SJSA1 (cell line): ENCODE measurements at places on chromosomes 7 and 10. TPM values are rescaled to one million over a fixed set of nuclear protein-coding genes. Genes with fewer than 3 reads are reported as not detected.
A peak's percentile ranks its signal among the peaks of the same experiment; 100 is the strongest.

The FKBP9 gene
- total RNA-seq = 207 and 234 TPM in 2 replicates

The PTPRZ1 gene
- total RNA-seq = 0.22 TPM in 1 of 2 replicates, not detected in the other

The GRID2IP gene
- not detected in 2 replicates for total RNA-seq

The OPN1SW gene
- not detected in 2 replicates for total RNA-seq

The PON3 gene
- not detected in 2 replicates for total RNA-seq

The COL17A1 gene
- total RNA-seq = 0.05 TPM in 1 of 2 replicates, not detected in the other

The NKX1-2 gene
- not detected in 2 replicates for total RNA-seq

The TBXAS1 gene
- total RNA-seq = 3.8 and 7.0 TPM in 2 replicates

The CPN1 gene
- not detected in 2 replicates for total RNA-seq

GRCh38 chr10:6101181-6101580, 12.3 kb downstream of the RBM17 start:
- DNase-seq = no peak

- no peak for DNase-seq
These were observed 53.1 kb upstream of the KDM7A start for GRCh38 chr7:140229591-140230515.

DNA sequence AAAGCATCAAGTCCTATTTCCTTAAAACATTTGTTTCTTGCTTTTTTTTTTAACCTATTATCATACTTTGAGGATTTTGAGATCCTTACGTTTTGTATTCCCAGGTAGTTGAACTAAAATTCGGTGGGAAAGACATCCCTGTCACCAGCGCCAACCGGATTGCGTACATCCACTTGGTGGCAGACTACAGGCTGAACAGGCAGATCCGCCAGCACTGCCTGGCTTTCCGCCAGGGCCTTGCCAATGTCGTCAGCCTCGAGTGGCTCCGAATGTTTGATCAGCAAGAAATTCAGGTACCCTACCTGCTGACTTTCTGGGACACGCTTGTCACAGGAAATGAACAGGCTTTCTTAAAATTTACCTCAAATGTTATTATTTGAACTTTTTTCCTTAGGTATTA, 83.0 kb upstream of the DNAJB6 start:
- no peak for DNase-seq

GRCh38 chr10:125882596-125882995, 1.5 kb upstream of the DHX32 start:
- no peak for DNase-seq

- DNase-seq = peak; percentile 42
These were observed 6.3 kb downstream of the ATG9B start for GRCh38 chr7:151017953-151018420.

DNA sequence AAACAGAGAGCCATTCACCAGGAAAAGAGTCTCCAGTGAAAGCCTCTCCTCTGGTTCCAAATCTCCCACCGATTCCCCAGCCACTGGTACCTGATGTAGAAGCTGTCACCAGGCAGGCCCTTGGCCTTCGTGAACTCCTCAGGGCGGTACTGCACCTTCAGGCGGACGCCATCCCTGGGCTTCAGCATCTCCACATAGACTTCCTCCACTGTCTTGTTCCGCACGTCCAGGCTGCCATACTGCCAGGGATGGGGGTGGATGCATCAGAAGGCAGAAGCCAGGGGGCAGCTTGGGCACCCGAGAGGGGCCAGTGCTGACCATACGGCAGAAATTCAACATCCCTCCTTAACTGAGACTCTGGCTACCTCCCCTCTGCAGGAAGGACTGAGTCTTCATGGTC, 118.8 kb downstream of the DLG5 start:
- no peak for DNase-seq

DNA sequence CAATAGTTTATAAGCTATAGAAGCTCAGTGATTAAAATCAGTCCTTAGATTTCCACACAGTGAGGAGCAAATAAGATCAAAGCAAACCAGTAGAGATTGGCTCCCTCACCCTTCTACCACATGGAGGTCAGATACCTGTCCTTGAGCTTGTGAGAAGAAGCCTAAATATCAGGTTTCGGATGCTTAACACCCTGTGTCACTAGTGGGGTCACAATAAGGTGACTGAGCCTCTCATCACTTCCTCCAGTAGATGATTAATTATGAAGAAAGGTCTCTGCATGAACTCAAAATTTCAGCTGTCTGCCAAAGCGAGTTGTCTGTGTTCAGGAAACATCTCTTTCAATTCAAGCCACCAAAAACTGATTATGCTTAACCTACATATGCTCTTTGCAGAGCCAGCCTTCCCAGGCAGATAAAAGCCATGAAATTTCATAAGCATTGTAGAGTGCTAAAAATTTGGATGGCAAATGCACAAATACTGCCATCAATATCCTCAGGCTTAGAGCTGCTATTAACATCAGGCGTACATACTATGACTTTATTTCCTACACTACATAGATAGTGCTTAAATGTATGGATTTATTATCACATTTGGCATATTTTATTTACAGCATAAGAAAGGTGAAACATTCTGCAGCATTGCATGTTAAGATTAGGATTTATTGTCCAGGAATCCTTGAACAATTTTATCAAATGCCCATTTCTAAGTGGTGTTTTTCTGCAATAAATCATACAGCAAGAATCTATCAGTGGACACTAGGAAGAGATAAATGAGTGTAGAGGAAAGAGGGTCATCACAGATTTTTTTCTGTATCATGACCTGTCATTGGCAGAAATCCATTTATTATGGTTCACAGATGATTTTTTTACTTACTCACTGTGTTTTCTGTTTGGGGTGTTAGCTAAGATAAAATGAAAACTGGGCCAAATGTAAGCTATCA, 285.1 kb upstream of the SP8 start:
- no peak for DNase-seq

GRCh38 chr10:27564398-27564797, 60.3 kb downstream of the RAB18 start:
- DNase-seq = no peak

DNA sequence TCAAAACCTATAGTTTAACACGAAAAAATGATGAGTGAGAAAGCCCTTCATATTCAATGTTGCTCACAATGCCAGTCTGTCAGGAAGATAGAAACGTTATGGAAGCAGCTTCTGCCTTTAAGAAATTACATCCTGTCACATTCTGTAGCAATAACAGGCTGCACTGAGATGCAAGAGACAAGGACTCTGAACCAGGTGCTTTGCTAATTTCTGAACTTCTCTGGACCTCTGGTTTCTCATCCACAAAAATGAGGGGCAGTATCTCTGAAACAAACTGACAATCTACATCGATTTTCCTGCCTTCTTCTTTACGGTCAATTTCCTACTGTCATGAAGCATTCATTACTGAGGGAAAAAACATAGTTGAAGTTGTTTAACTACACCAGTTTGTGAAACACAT, 234.0 kb downstream of the SNX13 start:
- no peak for DNase-seq

- DNase-seq = no peak
These were observed 259.7 kb upstream of the MGMT start for GRCh38 chr10:129207297-129207696.

DNA sequence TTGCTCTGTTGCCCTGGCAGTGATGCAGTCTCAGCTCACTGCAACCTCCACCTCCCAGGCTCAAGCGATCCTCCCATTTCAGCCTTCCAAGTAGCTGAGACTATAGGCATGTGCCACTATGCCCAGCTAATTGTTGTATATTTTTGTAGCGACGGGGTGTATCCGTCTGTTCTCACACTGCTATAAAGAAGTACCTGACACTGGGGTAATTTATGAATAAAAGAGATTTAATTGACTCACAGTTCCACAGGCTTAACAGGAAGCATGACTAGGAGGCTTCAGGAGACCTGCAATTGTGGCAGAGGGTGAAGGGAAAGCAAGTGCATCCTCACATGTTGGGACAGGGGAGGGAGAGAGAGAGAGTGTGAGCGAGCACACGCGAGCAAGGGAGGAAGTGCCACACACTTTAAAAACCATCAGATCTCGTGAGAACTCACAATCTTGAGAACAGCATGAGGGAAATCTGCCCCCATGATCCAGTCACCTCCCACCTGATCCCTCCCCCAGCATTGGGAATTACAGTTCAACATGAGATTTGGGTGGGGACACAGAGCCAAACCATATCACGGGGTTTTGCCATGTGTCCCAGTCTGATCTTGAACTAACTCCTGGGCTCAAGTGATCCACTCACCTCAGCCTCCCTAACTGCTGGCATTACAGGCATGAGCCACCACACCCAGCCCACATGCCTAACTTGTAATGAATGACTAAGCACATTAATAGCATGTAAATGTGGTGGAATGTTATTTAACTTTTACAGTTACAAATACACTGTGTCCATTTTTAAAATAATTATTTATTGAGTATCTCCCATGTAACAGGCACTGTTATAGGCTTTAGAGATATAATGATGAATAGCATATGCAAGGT, 65.5 kb downstream of the RALA start:
- no peak for DNase-seq

- no peak for DNase-seq
These were observed 517.5 kb downstream of the NRG3 start for GRCh38 chr10:82392533-82392932.

DNA sequence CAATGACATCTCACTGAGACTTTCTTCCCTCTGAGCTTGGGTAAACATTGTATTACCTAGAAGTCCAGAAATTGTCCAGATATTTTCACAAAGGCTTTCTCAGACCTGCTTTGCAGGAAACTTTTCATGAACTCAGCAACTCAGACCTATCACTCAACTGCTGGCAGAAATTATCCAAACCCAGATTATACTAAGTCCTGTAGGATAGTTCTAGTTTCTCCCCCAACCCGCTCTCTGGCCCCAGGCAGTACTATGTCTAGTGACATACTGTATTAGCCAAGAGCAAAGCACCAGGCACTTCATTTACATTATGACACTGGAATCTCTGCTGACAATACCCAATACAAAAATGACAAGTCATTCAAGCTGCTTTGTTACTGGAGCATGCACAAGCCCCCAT, 75.0 kb downstream of the RHOBTB1 start:
- no peak for DNase-seq

DNA sequence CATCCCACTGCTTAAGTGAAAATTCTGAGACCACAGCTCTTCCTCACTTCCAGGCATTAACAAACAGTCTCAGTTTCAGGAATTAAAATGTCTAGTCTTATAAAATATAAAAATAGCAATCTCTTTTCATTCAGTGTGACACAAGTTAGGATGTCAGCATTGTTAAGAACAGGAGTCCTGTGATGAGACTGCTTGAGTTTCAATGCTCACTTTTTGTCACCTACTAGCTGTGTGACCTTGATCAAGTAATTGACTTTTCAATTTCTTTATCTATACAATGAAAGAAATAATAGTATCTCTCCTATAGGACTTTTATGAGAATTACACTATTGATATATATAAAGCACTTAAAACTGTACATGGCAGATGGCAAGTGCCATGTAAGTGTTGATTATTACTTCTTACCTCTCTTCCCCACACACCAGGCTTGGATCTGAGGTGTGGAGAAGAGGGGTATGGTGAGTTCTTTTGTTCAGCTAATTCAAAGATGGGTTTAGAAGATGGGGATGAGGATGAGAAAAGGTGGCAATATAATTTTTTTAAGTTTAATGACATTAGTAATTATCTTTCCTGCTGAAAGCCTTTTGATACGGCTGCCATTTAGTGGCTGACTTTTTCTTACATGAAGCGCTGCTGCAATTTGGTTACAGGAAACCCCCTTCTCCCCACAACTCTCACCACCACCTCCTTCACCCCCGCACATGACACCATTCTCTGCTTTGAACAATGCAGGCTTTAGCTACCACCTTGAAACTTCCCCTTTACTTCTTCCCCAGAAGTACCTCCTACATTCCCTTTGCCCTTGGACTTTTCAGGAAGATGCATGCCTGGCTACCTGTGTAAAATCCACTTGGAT, 20.8 kb upstream of the HYAL4 start:
- DNase-seq = no peak

DNA sequence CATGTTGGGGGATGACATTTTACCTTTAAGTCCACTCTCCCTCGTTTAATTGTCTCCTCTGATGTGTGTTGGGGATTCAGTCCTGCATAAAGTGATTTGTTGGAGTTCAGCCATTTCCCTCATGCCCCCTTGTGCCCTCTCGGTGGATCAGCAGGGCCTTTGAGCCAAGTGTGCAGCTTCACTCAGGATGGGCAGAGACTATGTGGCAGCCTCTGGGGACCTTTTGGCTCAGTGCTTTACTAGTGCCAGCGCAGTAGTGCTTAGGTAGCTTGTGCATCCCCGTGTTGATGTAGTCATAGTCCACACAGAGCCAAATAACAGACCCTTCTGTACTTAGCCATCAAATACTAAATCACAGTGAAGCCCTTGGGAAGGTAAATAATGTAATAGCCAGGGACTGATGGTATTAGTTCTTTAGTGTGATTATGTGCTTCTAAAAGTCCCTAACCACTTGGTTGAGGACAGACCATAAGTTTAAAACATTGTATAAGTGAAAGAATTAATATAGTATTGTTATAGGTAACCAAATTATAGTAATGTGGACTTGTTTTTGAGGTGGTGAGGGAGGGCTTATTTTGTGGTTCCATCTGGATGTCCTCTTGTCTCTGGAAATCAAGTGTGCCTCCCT, 11.4 kb downstream of the BUB3 start:
- DNase-seq = no peak

DNA sequence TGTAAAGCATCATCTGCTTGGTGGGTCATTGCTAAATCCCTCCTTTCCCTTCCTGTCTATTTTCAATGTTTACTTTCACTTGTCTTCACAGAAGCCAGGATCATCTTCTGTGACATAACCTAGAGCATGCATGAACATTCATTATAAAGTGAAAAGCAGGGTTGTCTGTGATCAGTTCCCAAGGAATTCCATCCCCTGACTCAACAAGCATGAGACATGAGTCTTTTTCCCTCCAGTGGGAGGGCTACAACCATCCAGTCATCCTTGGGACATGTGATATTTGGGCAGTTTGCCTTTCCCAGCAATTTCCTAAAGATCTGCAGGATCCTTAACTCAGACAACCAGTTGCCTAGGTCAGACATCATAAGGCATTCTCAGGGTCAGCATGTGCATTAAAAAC, 166.3 kb upstream of the TMEM196 start:
- no peak for DNase-seq

DNA sequence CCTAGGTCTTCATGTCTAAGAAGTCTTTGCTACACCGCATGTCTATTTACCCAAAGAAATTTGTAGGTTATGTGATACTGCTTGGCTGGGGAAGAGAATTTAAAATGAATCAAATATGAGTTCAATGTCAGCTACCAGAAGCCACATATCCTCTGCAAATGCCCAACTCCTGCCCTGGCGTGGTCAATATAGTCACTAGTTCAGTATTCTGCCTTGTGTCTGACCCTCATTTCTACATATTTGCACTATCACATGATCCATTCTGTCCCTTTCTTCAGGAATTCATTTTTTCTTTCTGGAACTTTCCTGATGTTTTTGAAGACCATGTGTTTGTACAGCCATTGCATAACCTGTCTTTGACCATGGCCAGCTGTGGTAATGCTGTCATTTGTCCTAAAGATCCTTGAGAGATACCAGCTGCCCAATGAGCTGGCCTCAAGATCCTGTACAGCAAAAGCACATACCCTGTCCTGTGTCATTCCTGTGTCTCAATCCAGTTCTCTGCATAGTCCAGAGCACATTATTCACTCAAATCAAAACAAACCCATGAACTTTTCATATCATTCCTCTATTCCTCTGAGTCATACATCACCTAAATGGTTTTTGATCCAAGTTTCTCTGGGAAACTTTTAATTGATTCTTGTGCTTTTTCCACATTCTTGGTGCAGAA, 524.5 kb downstream of the PARD3 start:
- no peak for DNase-seq
